HepG2 (cell line): ENCODE measurements at places on chromosomes 3 and 15. TPM values are rescaled to one million over a fixed set of nuclear protein-coding genes. Genes with fewer than 3 reads are reported as not detected.
A peak's percentile ranks its signal among the peaks of the same experiment; 100 is the strongest.

- no peak for DNase-seq
- H3K27me3 ChIP-seq: no peaks in the 10 kb centered on the region
- H3K36me3 ChIP-seq: no peaks in the 10 kb centered on the region
- H3K4me3 ChIP-seq: no peak overlapping the region
Measured at GRCh38 chr3:77195766-77196545, 156.1 kb downstream of the ROBO2 start.

The ACKR2 gene
- total RNA-seq: 1.1 TPM in 2 replicates

DNA sequence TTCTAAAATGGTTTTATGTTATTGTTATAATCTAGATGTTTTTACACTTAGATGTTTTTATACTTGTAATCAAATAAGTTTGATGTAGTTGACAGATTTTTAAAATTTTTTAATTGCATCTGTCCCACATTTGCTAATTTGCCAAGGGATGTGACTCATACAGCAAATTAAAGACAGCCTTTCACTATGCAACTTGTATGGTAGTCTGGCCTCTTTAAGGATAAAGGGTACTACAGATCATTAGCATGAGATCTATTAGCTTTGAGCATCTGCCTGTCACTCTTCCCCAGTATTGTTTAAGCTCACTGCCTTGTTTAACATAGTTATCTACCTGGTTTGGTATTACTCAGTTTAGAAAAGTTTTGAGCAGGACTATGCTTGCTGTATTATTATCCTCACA lies 83.0 kb downstream of the NPTN start:
- H3K27ac ChIP-seq: no peak overlapping the region
- no peak overlapping the region for H3K4me3 ChIP-seq
- no peak for DNase-seq
- H3K4me1 ChIP-seq: no peaks in the 10 kb centered on the region
- H3K27me3 ChIP-seq: no peaks in the 10 kb centered on the region
- H3K36me3 ChIP-seq: no peaks in the 10 kb centered on the region

DNA sequence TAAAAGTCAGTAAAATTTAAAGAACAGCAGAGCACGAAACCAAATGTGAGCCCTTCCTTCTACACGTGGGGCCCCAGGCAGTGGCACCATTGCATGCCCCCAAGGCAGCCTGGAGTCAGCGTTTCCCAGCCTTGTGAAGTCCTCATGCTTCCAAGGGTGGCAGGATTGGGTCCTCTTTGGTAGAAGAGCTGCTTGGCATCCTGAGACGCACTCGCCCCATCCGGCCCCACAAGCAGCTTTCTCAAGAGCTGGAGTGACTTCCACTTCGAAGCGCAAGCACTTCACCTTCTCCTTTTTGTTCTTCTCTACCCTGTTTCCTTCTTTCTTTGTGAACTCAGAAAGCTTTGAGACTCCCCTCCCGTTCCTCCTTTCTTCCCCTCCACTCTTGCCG lies 34.7 kb downstream of the ZNF710 start:
- H3K4me3 ChIP-seq: no peak overlapping the region
- H3K27ac ChIP-seq: peak overlapping the region; percentile 52
- peaks cover 82% of the 10 kb centered on the region for H3K4me1 ChIP-seq
- no peaks in the 10 kb centered on the region; the same call in 1 of the 2 replicates for H3K36me3 ChIP-seq
- H3K27me3 ChIP-seq: no peaks in the 10 kb centered on the region

The CEP97 gene
- total RNA-seq: 6.5 and 10.2 TPM in 2 replicates

The PARP9 gene
- total RNA-seq: 10.6 and 12.5 TPM in 2 replicates

The CIDEC gene
- total RNA-seq: 2.5 and 2.8 TPM in 2 replicates

GRCh38 chr3:177495566-177495965 lies 298.3 kb upstream of the TBL1XR1 start:
- peak overlapping the region; percentile 27; the same call in 1 of the 2 replicates for H3K4me3 ChIP-seq
- no peaks in the 10 kb centered on the region for H3K27me3 ChIP-seq
- DNase-seq: no peak
- peaks cover 40% of the 10 kb centered on the region for H3K4me1 ChIP-seq

- DNase-seq: no peak
- no peak overlapping the region for H3K27ac ChIP-seq
- no peaks in the 10 kb centered on the region for H3K27me3 ChIP-seq
- no peaks in the 10 kb centered on the region for H3K36me3 ChIP-seq
- no peak overlapping the region for H3K4me3 ChIP-seq
Measured at GRCh38 chr15:81889485-81889881, 156.3 kb downstream of the MEX3B start.

DNA sequence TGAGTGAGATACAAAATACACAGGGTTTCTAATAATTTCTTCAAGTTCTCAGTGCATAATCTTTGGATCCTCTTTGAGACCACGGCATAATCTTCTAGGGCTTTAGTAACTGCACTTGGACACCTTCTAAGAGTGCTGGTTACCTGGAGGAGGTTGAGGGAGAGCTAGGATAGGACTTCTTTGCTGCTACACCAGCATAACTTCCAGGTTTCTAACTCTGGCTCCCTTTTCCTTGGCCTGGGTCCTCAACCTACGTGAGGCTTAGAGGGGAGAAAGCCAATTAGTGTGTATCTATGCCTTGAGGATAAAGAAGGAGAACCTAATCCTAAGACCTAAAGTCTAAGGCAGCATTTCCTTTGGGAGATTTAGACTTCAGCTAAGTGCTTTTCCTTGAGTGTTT lies 184.8 kb downstream of the LSAMP start:
- H3K36me3 ChIP-seq: no peaks in the 10 kb centered on the region
- no peak overlapping the region for H3K4me3 ChIP-seq
- no peak overlapping the region for H3K27ac ChIP-seq
- H3K4me1 ChIP-seq: no peaks in the 10 kb centered on the region
- no peak for DNase-seq

The ZNF80 gene
- total RNA-seq: not detected in 2 replicates

DNA sequence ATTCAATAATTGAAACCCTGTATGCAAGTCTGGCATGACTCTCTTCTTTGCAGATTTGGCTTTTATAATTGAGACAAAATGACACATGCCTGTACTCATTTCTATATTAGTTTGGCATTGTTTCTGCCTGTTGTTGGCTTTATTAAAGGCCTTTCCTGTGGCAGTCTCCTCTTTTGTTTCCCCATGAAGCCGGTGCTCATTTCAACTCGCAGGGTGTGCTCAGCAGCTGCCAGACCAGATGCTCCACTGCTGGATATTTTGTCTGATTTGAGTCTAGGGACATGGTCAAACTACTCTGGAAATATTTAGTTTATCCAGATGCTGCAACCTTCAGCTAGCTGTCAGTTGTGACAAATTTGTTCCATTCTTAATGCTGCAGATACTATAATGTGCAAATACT lies 445.3 kb downstream of the NAALADL2 start:
- no peak overlapping the region for H3K27ac ChIP-seq
- H3K4me1 ChIP-seq: no peaks in the 10 kb centered on the region
- no peaks in the 10 kb centered on the region for H3K27me3 ChIP-seq
- H3K36me3 ChIP-seq: no peaks in the 10 kb centered on the region
- no peak for DNase-seq

DNA sequence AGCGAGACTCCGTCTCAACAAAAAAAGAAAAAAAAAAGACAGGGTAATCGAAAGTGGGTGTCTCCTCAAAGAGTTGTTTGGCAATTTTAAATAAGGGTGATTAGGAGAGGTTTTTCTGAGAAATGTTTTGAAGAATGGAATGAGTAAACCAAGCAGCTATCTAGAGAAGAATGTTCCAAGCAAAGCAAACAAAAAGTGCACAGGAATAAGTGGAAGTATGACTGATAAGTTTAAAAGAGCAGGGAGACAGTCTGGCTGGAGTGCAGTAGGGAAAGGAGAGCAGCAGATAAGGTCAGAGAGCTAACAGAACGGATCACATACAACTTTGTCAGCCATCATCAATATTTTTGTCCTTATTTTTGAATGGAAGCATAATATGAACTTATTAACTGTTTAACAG lies 853.5 kb downstream of the TUSC7 start:
- H3K36me3 ChIP-seq: no peaks in the 10 kb centered on the region
- H3K4me3 ChIP-seq: no peak overlapping the region
- no peaks in the 10 kb centered on the region for H3K27me3 ChIP-seq
- H3K4me1 ChIP-seq: no peaks in the 10 kb centered on the region

DNA sequence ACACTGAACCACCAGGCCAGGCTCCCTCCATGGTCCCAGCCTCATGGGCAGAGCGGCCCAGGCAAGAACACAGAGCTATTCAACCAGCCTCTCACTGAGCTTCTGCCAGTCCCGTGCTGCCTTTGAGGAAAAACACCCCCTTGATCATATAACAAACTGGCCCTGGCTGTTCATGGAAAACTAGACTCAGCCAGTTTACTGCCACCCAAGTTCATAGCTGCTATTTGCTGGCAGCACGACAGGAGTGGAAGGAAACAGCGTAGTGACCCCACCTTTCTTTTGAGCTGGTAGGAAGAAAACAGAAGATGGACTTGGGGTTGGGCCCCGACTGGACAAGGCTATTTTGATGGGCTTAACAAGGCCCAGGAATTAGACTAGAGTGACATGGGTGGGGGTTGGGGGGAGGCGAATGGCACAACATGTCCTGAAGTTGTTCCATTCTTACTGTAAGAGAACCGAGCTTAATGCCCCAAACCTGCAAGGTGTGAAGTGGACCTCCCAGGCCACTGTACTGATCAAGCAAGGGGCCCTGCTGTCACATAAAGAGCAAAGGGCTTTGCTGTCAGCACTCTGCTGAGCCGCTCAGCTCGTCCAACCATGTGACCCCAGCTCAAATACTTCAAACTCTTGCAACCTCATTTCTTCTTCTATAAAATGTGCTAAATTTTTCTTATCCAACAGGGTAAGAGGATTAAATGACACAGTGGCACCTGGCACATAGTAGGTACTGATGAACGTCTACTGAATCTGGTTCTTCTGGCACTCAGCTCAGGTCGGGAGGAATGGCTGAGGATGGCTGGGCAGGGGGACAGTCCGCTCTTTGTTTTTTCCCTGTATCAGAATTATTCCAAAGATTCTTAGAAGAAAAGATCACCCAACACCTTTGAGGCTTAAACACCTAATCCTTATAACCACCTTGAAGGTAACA lies 1.6 kb downstream of the FBXL22 start:
- H3K4me1 ChIP-seq: peaks cover 41% of the 10 kb centered on the region
- H3K36me3 ChIP-seq: peaks cover 2% of the 10 kb centered on the region
- peak overlapping the region; percentile 88 for H3K4me3 ChIP-seq
- H3K27me3 ChIP-seq: no peaks in the 10 kb centered on the region
- peak; percentile 32 for DNase-seq

DNA sequence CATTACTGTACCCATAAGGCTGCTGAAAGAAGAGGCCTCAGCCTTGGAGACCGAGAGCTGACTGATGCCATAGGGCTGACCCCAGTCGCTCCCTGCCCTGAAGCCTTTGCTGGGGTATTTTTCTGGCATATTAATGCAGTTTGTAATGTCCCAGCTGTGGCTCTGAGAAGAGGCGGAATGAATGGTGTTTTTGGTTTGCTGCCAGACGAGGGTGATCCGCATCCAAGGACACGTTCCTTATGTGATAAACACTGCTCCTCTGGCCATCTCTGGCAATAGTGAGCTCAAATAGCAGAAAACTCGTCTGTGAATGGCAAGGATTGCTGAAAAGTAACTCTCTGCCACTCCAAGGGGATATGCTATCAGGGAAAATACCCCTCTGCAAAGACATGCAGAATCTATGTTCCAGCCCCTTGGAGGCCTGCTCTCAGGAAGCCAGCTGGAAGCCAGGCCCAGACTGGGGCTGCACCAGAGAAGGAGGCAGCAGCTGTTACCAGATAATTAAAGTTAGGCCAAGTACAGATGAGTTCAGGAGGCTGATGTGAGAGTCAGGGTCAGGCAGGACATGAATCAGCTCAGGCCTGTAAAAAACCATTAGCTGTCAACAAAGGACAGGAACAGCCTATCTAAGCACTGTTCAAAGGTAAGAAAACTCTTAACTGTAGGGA lies 28.9 kb upstream of the KLHL6 start:
- peaks cover 27% of the 10 kb centered on the region for H3K4me1 ChIP-seq
- H3K4me3 ChIP-seq: no peak overlapping the region
- no peak overlapping the region for H3K27ac ChIP-seq
- H3K27me3 ChIP-seq: no peaks in the 10 kb centered on the region
- H3K36me3 ChIP-seq: no peaks in the 10 kb centered on the region

The PAQR9 gene
- 10.3 and 10.4 TPM in 2 replicates for total RNA-seq
